ENCODE measurements at places on chromosomes 16 and 17. TPM values are rescaled to one million over a fixed set of nuclear protein-coding genes. Genes with fewer than 3 reads are reported as not detected.

Gene GLTPD2
- 1.3 TPM for total RNA-seq

Gene LRRC37A
- 4.2 TPM for total RNA-seq

Gene RSPRY1
- 39.7 TPM for total RNA-seq

DNA sequence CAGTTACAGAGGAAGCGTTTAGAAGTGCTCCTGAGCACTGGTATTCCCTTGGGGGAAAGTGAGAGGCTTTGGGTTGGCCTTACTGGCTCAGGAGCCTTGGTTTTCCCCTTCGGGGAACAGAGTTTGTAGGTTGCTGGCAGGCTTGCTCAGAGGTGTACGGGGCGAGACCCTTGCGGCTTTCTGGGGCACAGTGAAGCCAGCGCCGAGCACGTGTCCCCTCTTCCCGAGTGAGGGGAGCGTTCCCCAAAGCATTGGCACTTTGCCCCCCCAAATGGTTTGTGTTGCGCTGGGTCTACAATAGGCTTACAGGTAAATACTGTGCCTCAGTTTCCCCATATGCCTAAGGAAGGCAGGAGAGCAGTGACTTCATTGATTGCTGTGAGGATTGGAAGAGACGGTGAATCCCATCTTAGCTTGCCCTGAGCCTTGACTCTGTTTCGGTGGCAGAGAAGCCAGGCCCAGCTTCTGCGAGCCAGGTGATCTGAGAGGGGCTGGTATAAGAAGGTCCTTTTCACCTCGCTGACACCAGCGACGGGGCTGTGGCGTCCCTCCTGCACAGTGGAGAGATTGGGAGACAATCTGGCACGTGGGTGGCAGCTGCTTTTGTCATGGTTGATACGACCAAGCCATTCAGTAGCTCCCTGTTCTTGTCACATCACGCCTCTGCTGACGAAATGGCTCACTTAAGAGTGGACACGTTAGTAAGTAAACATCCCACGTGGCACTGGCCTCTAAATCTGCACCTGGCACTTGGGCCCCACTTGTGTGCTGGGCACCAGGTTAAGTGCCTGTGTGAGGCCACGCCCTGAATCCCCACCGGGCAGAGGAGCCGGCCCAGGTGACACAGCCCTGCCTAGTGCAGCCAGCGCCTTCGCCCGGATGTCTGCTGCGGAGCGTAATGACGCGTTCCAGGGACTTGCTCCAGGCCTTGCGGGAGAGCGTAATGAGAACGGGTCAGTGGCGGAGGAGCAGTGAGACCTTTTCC lies 55.0 kb downstream of the MEAK7 start:
- DNase-seq: no peak

DNA sequence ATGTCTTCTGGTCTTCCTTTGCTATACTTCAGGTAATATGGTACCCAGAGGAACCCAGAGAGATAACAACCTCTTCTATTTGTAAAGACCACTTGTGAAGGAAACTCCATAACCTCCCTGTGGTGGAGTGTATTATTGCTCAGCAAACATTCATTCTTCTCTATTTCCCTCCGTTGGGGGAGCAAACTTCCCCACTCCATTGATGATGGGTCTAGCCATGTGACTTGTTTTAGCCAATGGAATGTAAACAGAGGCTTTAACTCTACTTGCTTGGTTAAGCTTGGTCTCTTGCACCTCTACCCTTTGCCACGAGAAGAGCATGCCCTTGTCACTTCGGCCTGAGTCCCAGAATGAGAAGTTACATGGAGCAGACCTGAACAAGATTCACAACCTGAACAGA lies 30.0 kb upstream of the SKAP1 start:
- peak; percentile 24 for DNase-seq
